ENCODE measurements at places on chromosomes 12 and 14.

- DNase-seq = no peak
These were observed 1374.6 kb downstream of the FSCB start for GRCh38 chr14:43132441-43132840.

DNA sequence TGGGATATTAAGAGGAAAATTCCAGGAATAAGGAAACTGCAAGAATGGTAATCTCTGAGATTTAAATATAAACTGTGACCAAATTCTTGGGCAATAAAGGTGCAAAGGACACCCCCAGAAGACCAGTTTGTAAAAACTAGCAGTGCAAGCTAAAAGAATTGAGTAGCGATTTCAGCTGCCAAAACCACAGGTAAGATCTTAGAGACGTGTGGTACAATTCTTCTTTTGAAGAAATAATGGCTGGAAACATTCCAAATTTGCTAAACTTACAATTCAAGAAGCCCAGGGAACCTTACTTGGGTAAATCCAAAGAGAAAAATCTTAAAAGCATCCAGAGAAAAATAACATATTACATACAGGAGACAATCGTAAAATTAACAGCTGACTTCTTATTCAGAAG is 12.0 kb downstream of the CATSPERB start:
- no peak for DNase-seq

DNA sequence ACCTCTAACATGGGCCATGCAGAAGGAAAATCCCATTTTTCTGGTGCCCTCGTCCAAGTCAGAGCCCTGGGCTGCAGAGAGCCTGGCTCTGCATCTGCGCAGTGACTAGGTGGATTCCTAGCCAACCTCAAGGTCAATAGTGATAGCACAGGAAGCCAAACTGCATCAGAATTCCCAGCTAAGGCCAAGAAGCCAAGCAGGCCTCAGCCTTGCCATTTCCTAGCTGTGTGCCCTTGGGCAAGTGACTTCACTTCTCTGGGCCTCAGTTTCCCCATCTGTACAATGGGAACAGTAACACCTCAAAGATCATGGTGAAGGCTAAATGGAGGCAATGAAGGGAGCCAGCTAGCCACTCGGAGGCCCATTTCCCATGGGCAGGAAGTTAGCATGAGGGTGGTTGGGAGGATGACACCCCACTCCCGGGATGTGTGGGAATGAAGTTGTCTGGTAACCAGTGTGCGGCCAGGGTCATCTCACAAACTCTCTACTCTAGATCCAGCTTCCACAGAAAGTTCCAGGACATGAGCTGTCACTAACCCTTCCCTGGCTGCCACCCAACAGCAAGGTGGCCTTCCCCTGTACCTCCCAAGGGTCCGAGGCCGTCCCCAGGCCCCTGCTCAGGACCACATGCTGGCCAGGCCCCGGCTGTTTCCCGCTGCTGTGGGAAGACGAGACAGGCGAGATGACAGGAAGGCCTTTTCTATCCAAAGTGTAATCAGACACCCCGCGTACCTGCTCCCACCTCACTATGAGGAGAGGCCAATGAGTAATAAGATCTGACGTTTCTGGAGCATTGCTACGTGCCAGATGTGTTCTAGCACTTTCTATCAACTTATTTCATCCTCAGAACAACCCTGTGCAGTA is 125.7 kb downstream of the SCARB1 start:
- DNase-seq = no peak

GRCh38 chr12:122467983-122468382 is 32.7 kb downstream of the ZCCHC8 start:
- no peak for DNase-seq

- peak; percentile 88 for DNase-seq
These were observed 136.5 kb upstream of the AMIGO2 start for GRCh38 chr12:47216150-47216677.

DNA sequence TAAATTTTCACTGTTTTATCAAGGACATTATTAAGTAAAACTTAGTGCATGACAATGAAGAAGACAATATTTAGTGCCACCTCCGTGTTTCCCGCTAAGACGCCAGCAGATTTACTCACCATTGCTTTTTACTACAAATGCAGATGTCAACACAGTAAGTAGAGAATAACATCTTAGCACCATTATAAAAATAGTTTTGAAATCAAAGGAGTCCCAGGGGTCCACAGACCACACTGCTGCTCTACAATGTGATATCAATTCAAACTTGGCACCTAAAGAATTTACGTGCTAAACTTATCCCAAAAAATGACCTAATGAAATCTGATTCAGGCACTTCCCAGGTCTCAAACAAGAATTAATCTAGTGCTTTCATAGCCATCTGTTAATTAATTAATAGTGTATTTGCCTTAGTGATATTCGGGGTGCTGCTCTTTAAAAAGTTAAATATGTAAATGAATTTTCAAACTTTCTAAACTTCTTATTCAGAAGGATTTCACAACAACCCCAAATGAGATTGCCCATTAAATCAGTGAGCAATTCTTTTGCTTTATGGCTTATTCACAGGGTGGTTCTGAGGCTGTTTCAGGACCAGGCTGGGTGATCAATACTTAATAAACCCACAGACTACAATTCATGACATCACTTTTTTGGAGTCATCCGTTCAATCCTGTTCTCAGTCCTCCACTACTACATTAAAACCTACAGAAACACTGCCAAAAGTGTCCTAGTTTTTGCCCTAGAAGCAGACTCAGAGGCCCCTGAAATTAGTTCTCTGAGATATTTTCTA is 161.3 kb upstream of the LMNTD1 start:
- no peak for DNase-seq

GRCh38 chr14:35281341-35281740 is 10.8 kb upstream of the PSMA6 start:
- DNase-seq = no peak

DNA sequence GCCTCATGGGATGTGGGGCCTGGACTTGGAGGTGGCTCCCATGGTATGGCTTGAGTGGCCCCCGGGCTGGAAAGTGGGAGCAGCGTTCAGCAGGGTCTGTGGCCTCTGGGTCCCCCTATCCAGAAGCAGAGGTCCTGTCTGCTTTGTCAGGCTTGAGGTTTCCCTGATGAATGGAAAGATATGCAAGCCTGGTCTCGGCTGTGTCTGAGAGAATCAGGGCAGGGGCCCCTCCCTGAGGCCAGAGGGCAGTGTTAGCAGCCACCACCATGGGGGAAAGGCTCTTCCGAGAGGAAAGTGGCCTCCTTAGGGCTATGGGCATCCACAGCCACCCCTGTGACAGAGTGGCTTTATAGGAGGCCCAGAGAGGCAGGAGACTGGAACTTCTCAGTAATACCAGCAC is 128.2 kb downstream of the VRK1 start:
- no peak for DNase-seq

DNA sequence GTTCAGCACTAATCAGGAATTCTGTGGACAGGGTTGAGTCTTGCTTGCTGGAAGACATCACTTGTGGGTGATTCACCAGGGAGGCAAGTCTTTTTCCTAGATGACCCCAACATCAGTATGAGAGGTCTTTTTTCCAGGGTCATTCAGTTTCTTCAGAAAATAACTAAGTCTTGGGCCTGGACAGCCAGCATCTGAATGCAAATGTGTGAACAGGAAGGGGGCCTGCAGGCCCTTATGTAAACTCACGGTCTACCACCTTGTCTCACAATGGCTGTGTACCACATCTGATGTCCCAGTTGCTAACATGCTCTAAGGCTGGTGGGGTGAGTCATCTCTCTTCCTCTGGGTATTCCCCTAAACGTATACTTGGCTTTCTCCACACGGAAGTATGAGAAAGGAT is 79.2 kb downstream of the HECTD4 start:
- DNase-seq = peak; percentile 24

GRCh38 chr12:68495336-68496070 is 115.2 kb upstream of the RAP1B start:
- no peak for DNase-seq

GRCh38 chr14:56115976-56116893 is 2.0 kb upstream of the PELI2 start:
- DNase-seq = no peak

DNA sequence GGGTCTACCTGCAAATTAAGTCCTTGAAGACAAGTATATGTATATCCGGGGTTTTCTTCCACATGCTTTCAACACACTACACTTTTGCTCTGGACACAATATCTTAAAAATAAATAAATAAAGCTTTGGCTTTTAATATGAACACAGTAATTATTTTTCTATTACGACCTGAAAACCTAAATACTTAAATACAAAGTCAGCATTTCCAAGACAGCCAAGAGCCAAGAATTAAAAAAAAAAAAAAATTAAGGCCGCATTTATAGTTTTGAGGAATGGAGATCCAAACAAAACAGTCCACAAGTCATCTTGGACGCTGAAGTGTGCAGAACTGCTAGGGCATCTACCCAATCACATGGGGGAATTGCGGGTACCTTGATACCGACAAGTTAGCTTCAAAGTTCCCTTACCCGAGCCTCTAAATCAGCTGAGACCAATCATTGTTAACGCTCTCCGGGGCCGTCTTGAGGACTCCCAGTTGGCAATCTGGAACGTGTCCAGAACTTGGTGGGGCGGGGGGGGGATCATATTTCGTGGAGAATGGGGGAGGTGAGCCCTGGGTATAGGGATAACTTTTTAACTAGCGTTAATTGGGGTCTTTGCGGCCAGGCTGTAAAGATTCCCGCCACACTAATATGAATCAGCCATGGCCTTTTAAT is 731 bp upstream of the PCNX4 start:
- DNase-seq = peak; percentile 18

- no peak for DNase-seq
These were observed 8.9 kb downstream of the FOXA1 start for GRCh38 chr14:37585971-37586796.

DNA sequence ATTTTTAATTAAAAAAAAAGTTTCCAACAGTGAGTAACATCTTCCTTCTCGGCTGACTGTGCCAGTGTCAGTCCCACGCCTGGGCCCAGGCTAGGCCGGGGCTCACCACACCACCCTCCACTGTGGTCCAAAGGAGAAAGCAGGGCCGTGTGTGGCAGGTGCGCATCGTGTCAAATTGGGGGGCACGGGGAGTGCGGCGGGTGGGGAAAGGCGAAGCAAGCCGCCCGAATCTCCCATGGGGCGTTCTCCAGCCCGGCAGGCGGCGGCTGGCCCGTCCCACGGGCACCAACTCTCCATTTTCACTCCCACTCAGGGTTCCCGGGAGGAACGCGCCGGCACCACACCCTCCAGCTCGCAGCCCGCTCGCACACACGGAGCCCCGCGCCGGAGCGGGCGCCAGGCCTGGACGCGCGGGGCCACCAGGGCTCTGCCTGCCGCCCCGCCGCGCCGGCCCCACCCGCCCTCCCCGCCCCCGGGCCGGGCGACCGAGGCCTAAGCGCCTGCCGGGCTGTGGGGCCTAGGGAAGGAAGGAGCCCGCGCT is 604 bp downstream of the EEA1 start:
- DNase-seq = peak; percentile 40

DNA sequence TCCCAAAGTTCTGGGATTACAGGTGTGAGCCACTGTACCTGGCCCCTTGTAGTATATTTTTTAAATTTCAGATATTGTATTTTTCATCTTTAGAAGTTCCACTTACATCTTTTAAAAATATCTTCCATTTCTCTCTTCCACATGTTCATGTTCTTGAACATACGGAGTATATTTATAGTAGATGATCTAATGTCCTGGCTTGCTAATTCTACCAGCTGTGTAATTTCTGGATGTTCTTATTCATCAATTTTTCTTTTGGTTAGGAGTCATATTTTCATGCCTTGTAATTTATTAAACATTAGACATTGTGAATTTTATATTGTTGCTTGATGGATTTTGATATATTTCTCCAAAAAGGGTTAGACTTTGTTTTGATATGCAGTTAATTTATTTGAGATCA is 30.8 kb downstream of the NTN4 start:
- DNase-seq = no peak

- DNase-seq = no peak
These were observed 159.8 kb downstream of the CPNE8 start for GRCh38 chr12:38745601-38746000.

DNA sequence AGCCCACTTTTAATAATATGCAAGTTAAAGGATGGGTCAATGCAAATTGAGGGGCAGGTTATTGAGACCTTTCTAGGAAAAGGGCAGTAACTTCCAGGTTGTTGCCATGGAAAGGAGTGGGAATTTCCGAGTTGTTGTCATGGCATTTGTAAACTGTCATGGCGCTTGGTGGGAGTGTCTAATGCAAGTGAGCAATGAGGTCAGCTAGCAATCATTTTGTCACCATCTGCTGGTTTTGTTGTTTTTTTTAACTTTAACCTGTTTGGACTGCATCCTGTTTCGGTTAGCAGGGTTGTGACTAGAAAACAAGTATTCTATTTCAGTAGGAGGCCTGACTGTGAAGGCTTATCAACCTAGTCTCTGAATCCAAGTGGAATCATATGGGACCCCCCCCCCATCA is 85.8 kb upstream of the TSPAN11 start:
- DNase-seq = no peak

- no peak for DNase-seq
These were observed 165.6 kb downstream of the SUDS3 start for GRCh38 chr12:118541934-118542333.

DNA sequence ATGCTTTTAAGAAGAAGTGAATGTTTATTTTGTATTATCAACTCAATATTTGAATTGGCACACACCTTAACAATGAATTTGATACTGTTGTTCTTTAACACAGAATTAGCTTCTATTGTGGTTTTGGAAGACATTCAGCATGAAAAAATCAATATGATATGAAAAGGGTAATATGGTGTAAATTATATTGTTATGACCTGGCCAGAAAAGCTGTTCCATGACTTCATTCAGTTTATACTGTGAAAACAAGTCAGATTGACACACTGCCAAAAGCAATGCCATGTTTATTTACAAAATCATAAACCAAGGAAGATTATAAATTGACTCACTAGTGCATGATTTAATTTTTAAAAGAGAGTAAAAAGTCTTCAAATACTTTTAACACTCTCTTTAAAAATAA is 851.4 kb upstream of the SEL1L start:
- no peak for DNase-seq

GRCh38 chr12:41242603-41243002 is 54.5 kb downstream of the PDZRN4 start:
- no peak for DNase-seq

DNA sequence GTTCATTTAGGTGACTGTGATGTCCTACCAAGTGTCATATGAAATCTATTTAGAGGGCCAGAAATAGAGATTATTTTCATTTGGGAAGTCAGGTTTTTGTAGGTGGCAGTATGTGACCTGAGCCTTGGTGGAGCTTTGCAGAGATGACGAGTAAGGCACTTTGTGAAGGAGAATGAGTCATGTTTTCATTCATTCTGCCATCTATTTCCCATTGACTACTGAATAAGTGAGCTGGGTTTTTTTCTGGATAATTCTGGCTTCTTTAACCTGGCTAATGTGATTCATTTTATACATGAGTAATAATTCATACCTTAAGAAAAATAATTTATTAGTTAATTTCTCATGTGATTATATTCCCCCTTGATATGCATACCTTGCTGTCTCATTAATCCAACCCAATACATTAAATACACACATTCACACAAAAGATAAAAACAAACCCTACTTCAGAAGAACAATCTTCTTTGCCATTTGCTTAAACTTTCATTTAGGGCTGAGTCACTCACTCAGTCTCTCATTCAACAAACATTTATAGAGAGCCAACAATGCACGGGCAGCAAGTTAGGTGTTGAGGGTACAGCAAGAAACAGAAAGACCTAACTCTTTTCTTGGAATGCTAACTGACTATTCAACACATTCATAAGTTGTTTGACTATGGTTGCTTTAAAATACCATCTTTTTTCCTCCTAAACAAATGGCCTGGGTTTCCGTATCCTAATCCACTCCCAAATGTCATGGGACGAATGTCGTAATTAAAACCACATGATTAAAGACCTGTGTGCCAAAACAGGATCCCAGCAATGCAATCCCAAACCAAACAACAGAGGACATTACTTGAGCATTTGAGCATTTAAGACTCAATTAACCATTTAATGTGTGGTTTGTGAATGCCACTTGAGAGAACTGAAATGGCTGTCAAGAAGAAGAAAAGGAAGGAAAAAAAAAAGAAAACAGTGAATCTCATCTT is 78.0 kb downstream of the KITLG start:
- DNase-seq = no peak

Measured in CD4-positive, alpha-beta T cell treated with Interleukin-4 for 1 hour (primary cell).